CD4-positive, alpha-beta T cell treated with Interleukin-21 for 1 hour (primary cell): ENCODE measurements at places on chromosomes 1 and 21.

- no peak for DNase-seq
Observed at GRCh38 chr1:239616673-239617072, 230.3 kb downstream of the CHRM3 start.

- no peak for DNase-seq
Observed at GRCh38 chr1:56713112-56713511, 68.0 kb downstream of the PRKAA2 start.

DNA sequence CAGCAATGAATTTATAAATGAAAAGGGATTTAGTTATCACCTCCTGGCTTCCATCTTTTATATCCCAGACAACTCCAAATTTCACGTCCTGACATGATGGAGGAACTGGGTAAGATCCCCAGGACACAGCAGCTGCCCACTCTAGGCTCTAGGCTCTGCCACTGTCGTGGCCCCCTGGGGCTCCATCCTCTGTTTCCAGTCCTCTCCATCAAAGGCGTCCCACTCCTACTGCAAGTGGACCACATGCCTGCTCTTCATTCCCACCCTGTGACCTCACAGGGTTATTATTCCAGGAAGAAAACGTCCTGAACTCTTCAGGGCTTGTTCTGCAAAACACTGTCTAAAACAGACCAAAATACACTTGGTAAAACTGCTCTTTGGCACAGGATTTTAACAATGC, 11.9 kb downstream of the URB1 start:
- no peak for DNase-seq

DNA sequence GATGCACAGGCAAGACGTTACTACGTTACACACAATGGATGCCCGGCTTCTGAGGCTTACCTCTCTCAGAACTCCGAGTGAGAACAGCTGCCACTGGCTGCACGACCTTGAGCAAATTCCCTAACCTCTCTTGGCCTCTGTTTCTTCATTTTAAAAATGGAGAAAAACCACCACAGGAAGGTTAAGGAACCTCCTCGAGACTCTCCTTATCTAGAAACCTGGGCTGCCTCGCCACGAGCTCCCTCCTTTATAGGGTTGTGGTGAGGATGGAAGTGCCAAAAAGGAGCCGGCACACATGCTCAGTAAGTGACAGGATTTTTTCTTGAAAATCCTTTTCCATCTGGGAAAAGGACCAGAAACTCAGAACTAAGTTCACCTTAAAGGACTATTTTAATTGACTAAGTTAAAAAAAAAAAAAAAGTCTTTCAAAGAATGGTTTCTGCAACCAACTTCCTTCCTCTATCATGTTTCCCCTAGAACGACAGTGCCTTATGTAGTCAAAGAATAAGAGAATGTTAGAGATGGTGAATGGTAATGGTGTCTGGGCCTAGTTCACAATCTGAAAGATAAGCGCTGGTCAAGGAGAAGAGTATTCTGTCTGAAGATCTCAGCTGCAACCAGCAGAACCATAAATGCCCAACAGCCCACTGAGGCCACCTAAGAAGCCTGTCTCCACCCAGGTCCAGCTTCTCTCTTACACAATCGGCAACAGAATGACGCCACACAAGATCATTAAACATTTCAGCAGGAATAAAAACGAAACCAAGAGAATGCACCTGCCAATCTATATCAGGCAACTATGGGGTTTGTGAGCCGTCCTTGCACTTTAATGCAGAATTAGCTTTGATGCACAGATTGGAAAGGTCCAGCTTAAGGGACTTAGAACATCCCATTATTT, 64.9 kb downstream of the SLC45A1 start:
- peak; percentile 24 for DNase-seq

DNA sequence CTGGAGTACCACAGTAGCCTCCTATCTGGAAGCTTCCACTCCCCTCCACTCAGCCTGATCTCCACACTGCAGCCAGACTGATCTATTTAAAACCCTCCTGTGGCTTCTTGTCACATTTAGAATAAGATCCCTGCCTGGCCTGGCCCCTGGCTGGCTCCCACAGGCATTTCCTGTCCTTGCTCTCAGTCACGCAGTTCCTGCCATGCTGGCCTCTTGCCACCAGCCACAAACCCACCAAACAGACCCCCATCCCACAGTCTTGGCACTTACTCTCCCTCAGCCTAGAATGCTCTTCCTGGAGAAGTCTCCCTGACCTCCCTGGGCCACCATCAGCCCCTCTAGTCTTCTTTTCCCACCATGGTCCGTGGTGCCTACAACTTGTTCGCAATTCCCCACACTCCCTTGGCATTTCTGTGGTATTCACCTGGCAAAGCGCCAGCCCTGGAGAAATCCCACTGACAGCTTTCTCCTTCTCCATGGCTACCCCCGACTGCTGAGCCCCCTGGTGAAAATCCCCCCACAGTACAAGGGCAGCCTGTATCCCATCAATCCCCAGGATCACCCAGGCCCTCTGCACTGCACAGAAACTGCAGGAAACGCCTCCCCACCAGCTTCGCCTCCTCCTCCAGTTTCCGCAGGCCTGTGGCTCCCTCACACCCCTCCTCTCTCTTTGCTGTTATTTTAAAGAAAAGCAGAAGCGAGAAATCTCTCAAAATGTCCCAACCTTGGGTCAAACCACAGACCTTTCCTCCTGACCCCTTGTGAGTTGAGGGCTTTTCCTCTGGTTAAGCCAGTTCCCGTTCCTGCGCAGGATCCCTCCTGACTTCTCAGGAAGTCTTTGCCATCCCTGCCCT, 94.5 kb downstream of the SYT2 start:
- DNase-seq = peak; percentile 8

- DNase-seq = no peak
Observed at GRCh38 chr1:107777664-107778047, 187.3 kb downstream of the VAV3 start.

DNA sequence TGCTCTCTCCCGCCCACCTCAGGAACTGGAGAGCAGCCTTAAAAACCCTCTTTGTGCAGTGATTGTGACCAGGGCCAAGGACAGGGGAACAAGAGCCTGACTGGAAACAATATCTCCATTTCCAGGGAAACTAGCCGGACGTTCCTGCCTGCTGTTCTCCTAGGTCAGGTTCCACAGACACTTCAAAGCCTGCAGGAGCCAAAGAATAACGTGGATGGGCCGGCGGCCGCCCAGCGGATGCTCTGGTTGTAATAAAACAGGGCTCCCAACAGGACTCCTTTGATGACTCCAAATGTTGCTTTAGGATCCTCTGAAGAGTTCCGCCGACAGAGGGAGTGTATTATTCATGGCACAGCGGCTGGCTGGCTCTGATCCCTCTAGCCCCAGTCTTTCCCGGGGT, 162.2 kb downstream of the PLXNA2 start:
- no peak for DNase-seq

DNA sequence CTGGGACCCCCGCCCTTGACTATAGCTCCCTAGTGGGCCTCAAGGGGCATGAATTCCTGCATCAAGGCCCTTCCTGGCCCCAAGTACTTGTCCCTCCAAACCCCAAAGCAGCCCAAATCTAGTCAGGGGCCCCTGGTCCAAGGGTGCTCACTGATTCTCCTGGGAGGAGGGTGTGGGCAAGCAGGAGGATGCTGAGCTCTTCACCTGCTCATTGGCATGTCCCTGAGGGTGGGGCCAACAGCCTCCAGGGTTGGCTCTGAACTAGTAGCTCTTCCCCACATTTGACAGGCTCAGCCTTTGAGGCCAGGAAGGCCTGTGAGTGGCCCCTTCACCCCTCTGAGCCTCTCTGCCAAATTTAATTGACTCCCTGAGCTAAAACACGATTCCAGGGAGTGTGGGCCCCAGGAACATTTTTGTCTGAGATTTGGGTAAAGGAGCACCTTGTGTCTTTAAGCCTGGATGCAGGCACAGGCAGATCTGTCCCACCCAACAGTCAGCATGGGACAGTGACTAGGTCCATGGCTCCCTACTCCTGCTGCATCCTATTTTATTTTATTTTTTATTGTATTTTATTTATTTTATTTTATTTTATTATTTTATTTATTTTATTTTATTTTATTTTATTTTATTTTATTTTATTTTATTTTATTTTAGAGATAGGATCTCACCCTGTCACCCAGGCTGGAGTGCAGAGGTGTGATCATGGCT, 11.0 kb upstream of the WNT9A start:
- DNase-seq = no peak

DNA sequence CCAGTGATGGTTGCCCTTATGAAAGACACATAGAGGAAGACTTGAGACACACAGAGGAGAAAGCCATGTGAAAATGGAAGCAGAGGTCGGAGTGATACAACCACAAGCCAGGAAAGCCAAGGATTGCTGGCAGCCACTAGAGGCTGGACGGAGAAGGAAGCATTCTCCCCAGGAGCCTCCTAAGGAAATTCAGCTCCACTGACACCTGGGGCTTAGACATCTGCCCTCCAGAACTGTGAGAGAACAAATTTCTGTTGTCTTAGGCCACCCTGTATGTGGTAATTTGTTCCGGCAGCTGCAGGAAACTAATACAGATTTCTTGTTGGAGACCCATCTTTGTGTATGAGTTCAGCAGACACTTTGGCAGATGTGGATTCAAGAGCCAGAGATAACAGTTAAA, 126.9 kb upstream of the ATP1A1 start:
- no peak for DNase-seq

DNA sequence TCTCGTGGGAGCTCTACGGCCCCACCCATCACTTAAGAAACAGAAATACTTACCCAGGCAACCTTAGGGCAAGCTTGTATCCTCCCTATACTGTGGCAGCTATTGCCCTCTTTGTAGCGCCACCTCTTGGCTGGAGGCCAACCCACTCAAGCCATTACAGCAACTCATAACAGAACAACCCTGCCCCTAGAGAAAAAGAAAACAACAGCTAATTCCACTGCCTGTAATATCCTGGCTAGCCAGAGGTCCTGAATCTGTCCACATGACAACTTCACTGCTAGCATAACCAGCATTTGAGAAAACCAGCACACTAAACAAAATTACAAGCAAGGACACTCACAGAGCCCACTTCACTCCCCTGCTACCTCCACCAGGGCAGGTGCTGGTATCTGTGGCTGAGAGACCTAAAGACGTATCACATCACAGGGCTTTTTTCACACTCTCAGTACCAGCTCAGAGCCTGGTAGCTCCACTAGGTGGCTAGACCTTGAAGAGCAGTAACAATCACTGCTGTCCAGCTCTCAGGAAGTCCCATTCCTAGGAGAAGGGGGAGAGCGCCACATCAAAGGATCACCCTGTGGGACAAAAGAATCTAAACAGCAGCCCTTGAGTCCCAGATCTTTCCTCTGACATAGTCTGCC, 14.5 kb upstream of the MX1 start:
- peak; percentile 21 for DNase-seq

- DNase-seq = no peak
Observed at GRCh38 chr1:39650431-39650830, 11.0 kb upstream of the HEYL start.

- no peak for DNase-seq
Observed at GRCh38 chr1:85846706-85847105, 138.5 kb upstream of the ZNHIT6 start.

DNA sequence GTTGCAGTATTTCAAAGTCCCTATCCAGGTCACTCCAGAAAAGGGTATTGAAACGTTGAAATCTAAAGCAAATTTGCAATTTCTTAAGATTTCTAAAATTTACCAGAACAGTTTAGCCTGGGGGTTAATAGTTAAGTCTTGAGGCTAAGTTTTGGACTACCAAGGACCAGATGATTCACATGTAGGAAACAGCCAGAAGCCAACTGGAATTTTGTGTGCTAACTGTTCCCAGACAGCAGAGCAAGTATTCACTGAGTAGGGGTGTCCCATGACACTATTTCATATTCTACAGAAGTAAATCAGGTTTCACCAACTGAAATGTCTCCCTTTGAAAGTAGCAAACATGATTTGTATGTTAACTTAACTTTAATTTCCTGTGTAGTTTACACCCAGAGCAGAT, 11.5 kb upstream of the C1orf105 start:
- no peak for DNase-seq

GRCh38 chr1:159765806-159766205, 15.0 kb upstream of the DUSP23 start:
- DNase-seq = no peak

DNA sequence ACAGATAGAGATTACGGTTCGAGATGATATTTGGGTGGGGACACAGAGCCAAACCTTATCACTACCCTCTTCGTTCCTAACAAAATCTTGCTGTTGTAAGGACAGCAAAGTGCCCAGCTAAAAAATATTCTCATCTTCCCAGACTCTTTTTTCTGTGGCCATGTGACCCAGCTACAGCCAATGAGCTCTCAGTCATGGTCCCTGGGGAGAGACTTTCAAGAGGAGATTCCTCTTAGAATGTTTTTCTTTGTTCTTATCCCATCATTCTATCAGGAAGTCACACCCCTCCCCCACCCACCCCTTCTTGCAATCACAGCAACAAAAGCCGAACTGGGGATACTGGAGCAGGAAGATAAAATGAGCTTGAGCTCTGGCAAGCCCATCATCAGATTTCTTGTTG, 247.1 kb downstream of the CHRM3 start:
- DNase-seq = no peak

- DNase-seq = peak; percentile 41
Observed at GRCh38 chr1:169601096-169601881, 15.0 kb upstream of the F5 start.

GRCh38 chr1:23736437-23737134, 6.7 kb upstream of the ELOA start:
- DNase-seq = no peak
